Stimulated activated naive B cell treated with anti-CD40 and anti-IgM and Interleukin-4, amounts not matched to agents 10 μg/mL and 1 μg/mL and 100 μg/mL, for 72 hours (primary cell): ENCODE measurements at places on chromosomes 7 and 10.
A peak's percentile ranks its signal among the peaks of the same experiment; 100 is the strongest.

GRCh38 chr10:115706026-115706425, 567.0 kb downstream of the GFRA1 start:
- no peaks in the 10 kb centered on the region for H3K4me1 ChIP-seq
- no peak overlapping the region for H3K4me3 ChIP-seq
- no peaks in the 10 kb centered on the region for H3K27me3 ChIP-seq
- H3K36me3 ChIP-seq = no peaks in the 10 kb centered on the region

DNA sequence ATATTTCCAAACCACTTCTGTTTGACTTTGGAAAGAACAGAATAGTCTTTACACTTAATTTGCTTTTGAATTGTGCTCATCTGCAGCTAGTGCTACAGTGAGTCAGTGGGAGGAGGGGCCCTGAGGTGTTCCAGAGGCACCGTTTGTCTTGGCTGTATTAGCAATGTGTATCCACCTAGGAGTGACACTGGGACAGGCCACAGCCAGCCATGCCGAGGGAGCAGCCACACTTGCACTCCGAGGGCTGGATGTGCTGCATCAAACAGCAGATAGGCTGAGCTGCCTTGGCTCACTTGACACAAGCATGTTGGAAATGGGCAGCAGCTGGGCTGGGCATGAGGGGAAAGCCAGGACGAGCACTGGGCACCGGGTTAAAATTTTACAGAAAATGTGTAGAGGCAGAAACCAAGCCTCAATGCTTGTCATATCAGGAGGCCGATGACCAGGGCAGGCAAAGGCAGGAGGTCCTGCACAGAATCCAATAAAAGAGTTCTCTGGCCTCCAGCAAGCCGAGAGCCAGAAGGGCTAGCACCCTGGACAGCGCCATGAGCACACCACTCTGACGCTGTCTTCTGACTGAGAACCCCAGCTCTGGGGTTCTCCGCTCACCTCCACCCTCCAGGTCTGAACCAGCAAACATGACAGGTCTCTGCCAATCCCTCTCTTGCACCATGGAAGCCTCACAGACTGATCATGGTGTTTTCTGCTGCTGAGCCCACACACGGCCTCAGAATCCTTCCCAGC, 163.3 kb downstream of the GRID1 start:
- no peak overlapping the region for H3K4me3 ChIP-seq
- H3K36me3 ChIP-seq = no peaks in the 10 kb centered on the region
- no peaks in the 10 kb centered on the region for H3K4me1 ChIP-seq
- peaks cover 18% of the 10 kb centered on the region for H3K27me3 ChIP-seq

DNA sequence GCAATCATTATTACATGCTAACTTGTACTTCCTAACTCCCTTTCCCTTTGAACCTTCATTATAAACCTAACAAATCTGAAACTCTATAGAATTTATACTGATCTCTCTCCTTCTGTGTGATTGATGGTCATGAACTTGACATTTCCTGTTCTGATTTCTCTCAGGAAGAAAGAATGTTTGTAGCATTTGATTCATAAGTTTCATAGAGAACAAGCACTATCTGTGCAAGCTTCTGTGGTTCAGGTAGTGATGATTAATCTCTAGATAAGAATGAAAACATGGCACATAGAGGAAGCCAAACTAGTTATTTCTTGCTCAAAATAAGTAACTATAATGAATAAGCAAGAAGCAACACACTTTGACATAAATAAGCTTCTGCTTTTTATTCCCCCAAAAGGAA, 34.2 kb downstream of the TFPI2 start:
- DNase-seq = no peak
- no peaks in the 10 kb centered on the region for H3K36me3 ChIP-seq
- no peak overlapping the region for H3K27ac ChIP-seq
- H3K4me1 ChIP-seq = no peaks in the 10 kb centered on the region

- DNase-seq = no peak
- no peaks in the 10 kb centered on the region for H3K27me3 ChIP-seq
- no peaks in the 10 kb centered on the region for H3K36me3 ChIP-seq
- H3K4me1 ChIP-seq = no peaks in the 10 kb centered on the region
Observed at GRCh38 chr10:28892818-28893547, 215.7 kb downstream of the BAMBI start.

- H3K36me3 ChIP-seq = no peaks in the 10 kb centered on the region
- H3K27ac ChIP-seq = no peak overlapping the region
- peaks cover 4% of the 10 kb centered on the region for H3K27me3 ChIP-seq
Observed at GRCh38 chr10:36872702-36873393, 252.6 kb upstream of the ANKRD30A start.

DNA sequence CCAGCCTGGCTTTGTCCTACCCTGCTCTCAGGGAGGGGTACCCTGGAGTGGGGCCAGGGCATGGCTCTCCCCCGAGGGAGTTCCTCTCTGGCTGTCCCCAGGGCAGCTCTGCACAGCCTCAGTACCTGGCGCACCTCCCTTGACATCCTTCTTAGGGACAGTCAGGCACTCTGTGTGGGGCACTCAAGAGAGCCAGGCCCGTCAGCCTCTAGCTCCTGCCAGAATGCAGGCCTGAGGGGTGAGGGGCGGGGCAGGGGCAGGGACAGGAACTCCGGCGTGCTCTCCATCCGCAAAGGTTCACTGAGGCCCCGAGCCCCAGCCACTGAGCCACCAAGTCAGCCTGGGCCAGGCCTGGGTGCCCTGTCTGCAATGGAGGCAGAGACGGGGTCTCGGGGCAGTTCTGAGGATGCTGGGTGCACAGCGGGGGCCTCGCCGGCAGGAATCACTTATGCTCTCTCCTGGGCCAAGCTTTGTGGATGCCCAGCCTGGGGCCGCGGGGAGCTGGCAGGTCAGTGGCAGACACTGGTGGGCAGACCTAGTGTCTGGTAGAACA, 10.1 kb downstream of the LIMK1 start:
- no peak for DNase-seq
- peak overlapping the region; percentile 97 for H3K27ac ChIP-seq
- H3K4me1 ChIP-seq = peaks cover 31% of the 10 kb centered on the region
- no peaks in the 10 kb centered on the region for H3K27me3 ChIP-seq
- peaks cover 30% of the 10 kb centered on the region for H3K36me3 ChIP-seq

DNA sequence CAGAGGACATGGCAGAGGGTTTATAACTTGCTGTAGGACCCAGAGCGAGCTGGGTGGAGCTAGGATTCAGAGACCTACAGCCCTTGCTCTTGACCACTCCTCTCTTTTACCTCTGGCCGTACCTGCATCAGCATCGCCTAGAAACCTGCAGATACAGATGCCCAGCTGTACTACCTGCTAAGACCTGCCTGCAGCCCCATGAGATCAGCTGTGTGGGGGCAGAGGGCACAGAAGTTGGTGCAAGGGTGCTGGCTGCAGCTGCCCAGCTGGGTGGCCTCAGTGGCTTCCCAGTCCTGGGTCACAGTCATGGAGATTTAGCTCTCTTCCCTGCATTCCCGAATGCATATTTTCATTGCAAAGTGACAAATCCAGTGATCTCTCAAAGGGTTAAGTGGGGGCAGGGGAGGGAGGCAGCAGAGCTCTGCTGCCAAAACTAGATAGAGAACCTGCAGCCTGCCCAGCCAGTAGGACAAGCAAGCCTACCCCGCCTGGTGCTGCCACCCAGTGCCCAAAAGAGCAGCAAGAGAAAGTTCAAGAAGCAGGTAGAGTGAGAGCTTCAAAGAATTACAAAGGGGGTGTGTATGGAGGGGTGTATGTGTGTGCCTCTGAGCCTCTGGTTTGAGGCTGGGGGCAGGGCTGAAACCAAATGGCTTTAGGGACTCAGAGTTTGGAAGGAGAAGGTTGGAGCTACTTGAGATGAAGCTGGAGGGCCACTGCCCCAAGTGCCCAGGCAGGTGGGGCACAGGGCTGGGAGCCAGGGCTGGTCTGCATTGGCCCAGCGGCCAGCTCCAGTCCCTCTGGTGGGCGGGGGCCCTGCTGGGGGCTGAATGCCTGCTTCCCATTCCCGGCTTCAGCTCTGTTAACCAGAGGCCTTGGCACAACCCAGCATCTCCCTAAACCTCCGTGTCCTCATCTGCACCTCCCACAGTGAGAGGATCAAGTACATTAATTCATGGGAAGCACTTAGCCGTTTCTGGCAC, 6.9 kb downstream of the FAM241B start:
- H3K27ac ChIP-seq = no peak overlapping the region
- H3K4me1 ChIP-seq = no peaks in the 10 kb centered on the region
- no peak overlapping the region for H3K4me3 ChIP-seq
- DNase-seq = no peak

DNA sequence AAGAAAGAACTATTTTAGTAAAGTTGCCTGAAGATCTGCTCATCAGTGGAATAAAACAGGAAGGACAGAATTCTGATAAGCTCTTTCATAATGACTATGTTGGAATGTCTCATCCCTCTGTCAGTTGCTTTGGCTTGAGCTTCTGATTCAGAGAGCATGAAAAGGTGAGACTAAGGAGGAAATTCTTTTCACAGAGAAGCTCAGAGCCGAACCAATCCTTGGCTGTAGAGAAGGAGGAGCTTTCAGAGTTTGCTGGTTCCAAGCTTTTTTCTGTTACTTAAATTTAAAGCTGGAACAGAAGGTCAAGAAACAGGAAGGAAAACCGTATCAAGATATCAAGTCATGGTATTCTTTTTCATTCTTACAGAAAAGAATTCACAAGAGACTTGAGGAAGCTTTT, 24.0 kb downstream of the GSTO2 start:
- H3K27me3 ChIP-seq = peaks cover 26% of the 10 kb centered on the region
- no peak overlapping the region for H3K27ac ChIP-seq
- H3K4me1 ChIP-seq = peaks cover 19% of the 10 kb centered on the region
- DNase-seq = no peak
- H3K36me3 ChIP-seq = no peaks in the 10 kb centered on the region

- H3K27ac ChIP-seq = peak overlapping the region; percentile 97
- H3K27me3 ChIP-seq = no peaks in the 10 kb centered on the region
- H3K4me1 ChIP-seq = peaks cover 21% of the 10 kb centered on the region
- H3K36me3 ChIP-seq = peaks cover 20% of the 10 kb centered on the region
Observed at GRCh38 chr7:74254858-74255379, 720 bp upstream of the RFC2 start.

DNA sequence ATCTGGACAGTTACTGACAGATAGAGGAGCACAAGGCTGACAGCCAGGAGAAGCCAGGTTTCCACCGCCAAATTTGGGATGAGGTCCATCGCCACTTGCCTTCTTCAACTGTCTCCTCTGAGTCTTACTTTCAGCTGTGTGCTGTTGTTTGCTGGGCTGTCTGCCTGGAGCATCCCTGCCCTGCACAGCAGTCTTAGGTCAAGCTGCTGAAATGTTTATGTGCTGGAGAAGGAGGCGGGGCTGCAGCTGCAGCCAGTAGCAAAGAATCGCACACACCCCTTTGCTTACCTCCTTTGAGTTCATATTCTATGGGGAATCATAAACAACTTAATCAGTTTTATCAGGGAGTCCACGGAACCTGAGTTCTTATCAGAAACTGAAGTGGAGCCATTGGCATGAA, 20.1 kb upstream of the CYP3A5 start:
- peaks cover 7% of the 10 kb centered on the region for H3K36me3 ChIP-seq
- no peak for DNase-seq
- no peak overlapping the region for H3K27ac ChIP-seq
- no peaks in the 10 kb centered on the region for H3K4me1 ChIP-seq

DNA sequence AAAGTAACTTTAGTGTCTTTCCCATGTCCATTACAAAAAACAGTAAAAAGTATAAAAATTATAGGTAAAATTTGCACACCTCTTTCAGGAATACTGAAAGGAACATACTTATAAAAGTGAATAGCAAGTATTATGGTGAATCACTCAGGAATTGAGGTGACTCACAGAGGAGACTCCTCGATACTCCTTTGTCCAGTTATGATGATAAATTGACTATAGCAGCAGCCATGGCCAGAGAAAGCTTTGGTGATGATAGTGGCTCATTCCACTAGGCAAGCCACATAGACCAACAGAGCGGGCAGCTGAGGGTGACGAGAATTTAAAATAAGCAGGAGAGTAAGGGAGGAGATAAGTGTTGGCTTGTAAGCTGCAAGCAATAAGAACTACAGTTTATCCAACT, 1231.1 kb upstream of the CELF2 start:
- no peaks in the 10 kb centered on the region for H3K4me1 ChIP-seq
- H3K36me3 ChIP-seq = no peaks in the 10 kb centered on the region
- DNase-seq = no peak
- H3K4me3 ChIP-seq = no peak overlapping the region

GRCh38 chr7:25922296-25922695, 229.7 kb upstream of the NFE2L3 start:
- peaks cover 2% of the 10 kb centered on the region for H3K4me1 ChIP-seq
- peaks cover 38% of the 10 kb centered on the region for H3K27me3 ChIP-seq
- H3K36me3 ChIP-seq = peaks cover 9% of the 10 kb centered on the region
- H3K27ac ChIP-seq = no peak overlapping the region
